ENCODE measurements at places on chromosomes 1 and 21. TPM values are rescaled to one million over a fixed set of nuclear protein-coding genes. Genes with fewer than 3 reads are reported as not detected.

DNA sequence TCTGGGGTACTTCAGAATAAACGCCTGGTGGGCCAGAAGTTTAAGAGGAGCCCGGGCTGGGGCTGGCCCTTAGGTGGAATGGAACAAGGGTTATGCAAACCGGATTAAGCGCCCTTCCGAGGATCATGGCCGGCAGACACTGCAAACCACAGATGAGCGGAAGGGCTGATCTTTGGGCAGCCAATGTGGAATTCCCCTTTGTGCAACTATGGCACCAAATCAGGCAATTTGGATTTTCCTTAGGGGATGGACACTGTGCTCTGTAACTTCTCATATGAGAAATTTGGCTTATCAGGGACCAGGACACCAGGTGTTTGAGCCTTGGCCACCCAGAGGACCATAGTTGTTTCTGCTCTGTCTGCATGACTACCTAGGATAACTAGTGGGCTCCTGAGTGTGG is 5.7 kb upstream of the IL10 start:
- no peak for DNase-seq

CFHR2 gene
- polyA plus RNA-seq, result not detected

DNA sequence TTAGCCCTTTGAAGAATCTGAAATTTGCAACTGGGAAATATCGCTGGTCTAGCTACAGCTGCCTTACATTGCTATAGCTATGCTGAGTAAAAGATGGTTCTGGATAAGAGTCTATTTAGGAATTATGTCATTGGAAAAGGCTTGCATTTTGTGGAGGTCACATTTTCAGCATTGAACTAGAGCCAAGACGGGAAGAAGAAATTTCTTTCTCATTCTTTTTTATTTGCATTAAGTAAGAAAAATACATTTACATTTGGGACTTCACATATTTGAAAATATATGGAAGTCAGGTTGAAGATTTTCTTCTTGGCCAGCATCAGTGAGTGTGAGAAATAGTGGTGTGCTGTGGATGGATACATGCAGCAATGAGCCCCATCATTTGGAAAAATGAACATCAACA is 291.6 kb downstream of the PTBP2 start:
- DNase-seq, result no peak

OR10X1 gene
- not detected for polyA plus RNA-seq

DNA sequence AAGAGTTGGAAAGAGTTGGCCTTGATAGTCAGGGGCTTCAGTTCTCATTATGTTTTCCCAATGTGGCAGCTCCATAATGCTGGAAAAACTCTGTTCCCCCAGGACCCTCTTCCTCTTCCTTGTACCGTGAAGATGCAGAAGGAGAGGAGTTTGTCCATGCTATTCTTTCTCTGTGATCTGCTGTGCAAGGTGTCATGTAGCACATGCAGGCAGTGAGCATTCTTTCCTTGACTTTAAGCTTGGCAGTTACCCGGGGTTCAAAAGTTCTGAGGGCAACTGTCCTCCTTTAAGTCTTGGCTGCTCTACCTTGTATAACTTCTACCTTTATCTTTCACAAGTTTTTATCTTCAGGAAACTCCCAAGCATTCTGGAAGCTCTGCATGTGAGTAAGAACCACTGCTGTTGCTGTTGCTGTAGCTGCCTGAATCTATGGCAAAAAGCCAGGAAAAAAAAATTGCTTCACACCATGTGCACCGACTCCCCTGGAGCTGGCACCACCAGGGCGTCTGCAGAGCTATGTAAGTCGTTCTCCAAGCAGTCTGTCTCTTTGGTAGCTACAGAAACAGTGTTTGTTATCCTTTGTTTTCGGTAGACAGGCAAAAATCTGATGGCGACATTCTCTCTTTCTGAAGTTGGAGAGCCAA is 42.7 kb upstream of the SLC16A1 start:
- DNase-seq, result peak; percentile 74

- DNase-seq, result no peak
These were observed 563.8 kb downstream of the PTPRU start for GRCh38 chr1:29800120-29800519.

DNA sequence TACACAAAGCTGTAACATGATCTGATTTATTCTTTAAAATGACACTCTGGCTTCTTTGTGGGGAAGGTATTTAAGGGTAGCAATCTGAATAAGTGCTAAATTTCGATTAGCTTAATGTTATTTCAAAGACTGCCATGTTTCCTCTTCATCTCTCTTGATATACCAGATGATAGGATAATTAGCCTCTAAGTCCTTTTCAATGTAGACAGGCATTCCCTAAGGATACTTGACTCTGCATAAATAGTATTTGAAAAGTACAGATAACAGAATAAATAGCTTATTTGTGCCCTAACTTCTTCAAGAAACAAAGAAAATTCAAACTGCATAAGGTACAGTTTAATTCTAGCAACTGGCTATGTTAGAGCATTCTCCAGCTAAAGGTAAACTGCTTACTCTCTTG is 46.2 kb downstream of the ARHGAP29 start:
- DNase-seq, result no peak

TMEM81 gene
- 6.8 TPM for polyA plus RNA-seq

BEND5 gene
- polyA plus RNA-seq, result 5.8 TPM

- peak; percentile 62 for DNase-seq
These were observed 207.3 kb downstream of the SLC45A1 start for GRCh38 chr1:8525216-8525557.

DNA sequence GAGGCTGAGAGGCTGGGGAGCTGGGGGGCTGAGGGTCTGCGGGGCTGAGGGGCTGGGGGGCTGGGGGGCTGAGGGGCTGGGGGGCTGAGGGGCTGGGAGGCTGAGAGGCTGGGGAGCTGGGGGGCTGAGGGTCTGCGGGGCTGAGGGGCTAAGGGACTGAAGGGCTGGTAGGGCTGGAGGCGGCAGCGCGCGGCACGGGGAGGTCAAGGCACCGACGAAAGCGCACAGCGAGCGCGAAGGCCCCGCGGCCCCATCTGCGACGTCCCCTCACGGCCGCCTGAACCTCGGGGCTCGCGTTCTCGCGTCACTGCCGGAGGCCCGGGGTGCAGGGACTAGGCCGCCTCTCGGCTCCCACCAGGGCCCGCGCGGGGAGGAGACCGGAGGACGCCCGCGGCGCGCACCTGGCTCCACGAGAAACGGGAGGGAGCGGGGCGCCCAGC is 356 bp downstream of the INTS11 start:
- no peak for DNase-seq

RHCE gene
- polyA plus RNA-seq, result 1.2 TPM

TPR gene
- polyA plus RNA-seq, result 47.4 TPM

DNA sequence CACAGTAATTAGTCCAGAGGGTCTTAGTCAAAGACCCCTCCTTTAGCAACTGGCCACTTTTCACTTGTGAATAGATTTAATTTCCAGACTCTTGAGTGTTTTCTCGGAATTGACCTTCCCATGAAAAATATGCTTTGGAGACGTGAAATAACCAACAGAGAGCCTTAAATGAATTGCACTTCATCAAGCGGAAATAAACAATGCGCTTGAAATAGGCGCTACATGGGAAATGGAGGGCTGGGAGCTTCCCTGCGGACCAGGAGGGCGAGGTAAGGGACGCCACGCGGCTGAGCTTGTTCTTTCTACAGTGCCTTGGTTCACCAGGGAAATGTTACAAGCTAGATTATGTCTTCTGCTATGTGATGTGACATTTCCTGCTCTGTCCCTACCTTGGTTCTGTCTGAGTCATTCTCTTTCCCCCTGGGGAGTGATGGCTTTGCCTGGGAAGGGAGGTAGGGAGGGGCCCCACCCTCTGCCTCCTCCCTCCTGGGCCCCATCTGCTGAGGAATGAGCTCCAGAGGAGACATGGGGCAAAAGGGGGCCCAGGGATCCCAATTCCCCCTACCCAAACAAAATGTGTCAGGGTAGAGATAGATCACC is 619.3 kb downstream of the PTPRU start:
- DNase-seq, result no peak

GRCh38 chr1:200917291-200917817 is 22.7 kb downstream of the INAVA start:
- no peak for DNase-seq

NLRP3 gene
- polyA plus RNA-seq, result 0.92 TPM

DNA sequence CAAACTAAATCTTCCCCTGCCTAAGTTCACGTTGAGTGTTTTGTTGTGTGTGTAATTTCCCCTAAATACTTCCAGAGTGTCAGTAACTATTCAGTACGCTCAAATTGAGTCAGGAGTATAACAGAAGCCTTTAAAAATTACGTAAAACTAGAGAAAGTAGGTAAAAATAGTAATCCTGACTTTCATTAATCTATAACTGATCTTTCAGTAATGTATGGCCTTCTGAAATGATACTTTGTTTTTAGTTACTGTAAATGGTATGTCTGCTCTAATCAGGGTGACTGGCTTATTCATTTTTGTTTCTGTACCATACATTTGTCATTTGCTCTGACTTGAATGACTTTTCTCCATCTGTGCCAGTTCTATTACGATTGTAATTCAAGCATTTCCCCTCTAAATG is 29.4 kb downstream of the MIER1 start:
- DNase-seq, result no peak

ANGPTL3 gene
- polyA plus RNA-seq, result 0.25 TPM

LHX4 gene
- polyA plus RNA-seq, result 5.2 TPM

AMY2B gene
- 6.6 TPM for polyA plus RNA-seq

C8A gene
- polyA plus RNA-seq, result not detected

UBE2J2 gene
- 203 TPM for polyA plus RNA-seq

DNA sequence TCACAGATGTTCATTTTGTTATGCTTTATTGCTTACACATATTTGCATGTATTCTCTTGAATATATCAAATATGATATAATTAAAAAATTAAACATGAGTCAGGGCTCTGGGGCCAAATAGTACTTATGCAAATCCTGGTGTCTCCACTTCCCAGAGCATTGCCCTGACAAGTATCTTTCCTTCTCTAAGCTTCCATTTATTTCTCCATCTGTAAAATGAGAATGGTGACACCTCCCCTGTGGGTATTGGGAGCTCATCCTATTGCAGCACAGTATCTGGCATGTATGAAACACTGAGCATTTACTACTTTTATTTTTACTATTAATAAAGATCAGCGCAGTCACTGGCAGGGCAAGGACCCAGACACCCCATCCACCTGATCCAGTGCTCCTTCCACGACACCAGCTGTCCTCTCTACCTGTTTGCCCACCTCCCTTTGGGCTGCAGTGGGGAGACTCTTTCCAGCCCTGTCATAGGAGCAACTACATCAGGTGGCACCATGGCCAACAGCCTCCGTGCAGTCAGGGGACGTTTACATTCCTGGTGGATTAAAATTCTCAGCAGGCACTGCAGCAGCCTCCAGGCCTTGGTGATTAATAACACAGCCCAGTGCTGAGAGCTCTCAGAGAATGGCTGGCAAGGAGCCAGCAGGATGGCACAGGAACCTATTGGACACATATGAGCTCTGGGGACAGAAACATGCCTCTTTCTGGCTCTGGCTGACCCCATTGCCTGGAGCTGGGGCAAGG is 113.0 kb downstream of the DMRTB1 start:
- no peak for DNase-seq

CD247 gene
- 2.5 TPM for polyA plus RNA-seq

OR2G6 gene
- polyA plus RNA-seq, result not detected

DNA sequence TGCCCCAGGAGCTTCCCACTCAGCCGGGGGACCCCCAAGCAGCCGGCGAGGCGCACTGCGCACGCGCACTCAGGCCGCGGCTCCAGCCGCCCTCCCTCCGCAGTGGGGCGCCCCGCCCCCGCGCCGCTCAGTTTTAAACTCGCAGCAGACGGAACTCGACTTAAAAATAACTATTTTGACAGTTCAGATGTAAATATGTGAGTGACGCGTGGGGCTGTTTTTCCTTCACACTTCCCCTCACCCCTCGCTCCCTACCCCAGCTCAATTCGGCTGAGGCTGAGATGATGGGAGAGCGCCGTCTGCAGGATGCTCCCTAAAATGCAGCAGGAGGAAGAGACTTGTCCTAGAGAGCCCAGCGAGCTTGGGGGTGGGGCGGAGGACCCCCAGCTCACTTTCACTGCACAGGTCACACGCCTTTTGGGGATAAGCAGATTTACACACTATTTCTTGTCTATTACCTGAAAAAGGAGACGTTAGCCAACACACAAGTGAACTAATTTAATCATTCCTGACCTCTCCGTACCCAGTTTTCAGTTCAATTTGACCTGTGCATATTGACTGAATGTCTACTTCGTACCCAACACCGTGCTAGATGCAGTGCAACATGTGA is 8.9 kb upstream of the LEMD1 start:
- peak; percentile 84 for DNase-seq

DNA sequence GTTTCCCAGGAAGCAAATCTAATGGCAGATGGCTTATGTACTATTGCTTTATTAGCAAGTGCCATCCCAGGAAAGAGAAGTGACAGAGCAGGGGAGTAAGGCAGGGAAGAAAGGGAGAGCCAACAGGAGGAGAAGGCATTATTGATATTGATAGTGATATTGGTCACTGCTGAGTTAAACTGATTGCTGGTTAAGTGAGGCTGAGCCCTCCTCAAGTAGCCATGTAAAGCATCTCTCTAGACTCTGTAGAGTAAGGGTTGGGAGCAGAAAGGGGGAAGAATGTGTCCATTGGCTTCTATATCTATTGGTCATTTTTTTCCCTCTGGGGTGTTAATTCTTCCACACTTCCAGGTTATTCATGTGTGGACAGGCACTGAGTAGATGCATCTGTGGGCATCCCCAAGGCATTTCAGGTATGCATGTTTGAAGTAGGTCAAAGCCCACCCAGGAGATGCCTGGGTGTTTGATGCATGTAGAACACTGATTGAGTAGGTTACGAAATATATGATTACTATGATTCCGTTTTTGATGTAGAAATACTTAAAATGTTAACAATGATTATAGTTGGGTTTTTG is 290.5 kb upstream of the DPYD start:
- DNase-seq, result no peak

OR2M3 gene
- polyA plus RNA-seq, result 0.11 TPM

DNA sequence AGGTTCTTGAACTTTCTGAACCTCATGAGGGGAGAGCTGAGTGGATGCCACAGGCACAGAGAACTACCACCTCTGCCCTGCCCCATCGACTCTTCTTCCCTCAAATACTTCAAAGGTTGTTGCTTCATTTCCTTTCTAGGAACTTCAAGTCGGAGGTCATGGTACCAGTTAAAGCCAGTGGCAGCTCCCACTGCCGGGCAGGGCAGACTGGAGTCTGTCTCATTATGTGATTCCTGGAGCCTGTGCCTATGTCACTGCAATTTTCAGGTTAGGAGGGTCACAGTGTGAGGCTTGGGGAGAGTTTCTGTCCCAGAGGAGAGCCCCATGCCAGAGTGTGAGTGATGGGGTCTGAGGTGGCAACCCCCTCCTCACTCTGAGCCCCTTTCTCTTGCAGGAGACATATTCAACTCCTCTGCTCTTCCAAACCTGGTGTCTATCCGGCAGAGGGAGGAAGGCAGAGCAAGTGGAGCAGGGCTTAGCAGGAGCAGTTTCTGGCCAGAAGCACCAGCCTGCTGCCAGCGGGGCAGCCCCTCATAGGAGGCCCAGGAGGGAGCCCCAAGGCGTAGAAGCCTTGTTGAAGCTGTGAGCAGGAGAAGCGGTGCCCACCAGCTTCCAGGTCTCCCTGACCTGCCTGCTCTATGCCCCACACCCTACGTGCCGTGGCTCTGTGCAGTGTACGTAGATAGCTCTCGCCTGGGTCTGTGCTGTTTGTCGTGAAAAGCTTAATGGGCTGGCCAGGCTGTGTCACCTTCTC is 29.3 kb downstream of the CAMK1G start:
- no peak for DNase-seq
